ENCODE measurements at places on chromosomes 3 and 15.

DNA sequence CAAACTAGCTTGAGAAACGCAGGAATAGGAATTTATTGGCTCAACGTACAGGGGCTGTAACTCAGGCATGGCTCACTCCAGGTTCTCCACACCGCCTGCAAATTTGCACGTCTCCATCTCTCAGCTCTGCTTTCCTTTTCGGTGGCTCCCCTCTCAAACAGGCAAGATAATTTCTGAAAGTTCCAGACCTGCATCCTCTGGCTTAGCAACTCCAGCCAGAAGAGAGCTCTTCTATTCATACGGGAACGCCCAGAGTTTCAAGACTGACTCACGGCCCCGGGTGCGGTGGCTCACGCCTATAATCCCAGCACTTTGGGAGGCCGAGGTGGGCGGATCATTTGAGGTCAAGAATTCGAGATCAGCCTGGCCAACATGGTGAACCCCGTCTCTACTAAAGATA lies 139.7 kb upstream of the BNIP2 start:
- no peak for DNase-seq

GRCh38 chr3:53102601-53103147 lies 27.6 kb downstream of the RFT1 start:
- no peak for DNase-seq

- no peak for DNase-seq
Observed at GRCh38 chr3:65091565-65091964, 403.8 kb upstream of the ADAMTS9 start.

GRCh38 chr15:74213858-74214284 lies 11.3 kb upstream of the STRA6 start:
- no peak for DNase-seq

GRCh38 chr15:76061700-76062099 lies 1.9 kb downstream of the TMEM266 start:
- no peak for DNase-seq

- no peak for DNase-seq
Observed at GRCh38 chr3:160279657-160280056, 54.4 kb downstream of the C3orf80 start.

DNA sequence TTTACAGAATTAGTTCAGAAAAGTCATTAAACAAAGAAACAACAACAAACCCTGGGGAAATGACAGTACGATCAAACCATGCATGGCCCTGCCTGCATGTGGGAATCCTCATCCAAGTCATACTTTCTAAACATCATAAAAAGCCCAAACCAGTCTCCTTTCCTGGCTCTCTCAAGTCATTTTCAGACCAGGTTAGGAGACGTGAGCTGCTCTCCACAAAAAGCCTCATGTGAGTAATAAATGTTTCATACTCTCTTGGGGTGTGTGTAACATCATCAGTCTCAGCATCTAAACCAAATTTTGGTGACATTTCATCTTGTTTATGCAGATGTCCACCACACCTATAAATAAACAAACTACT lies 18.9 kb downstream of the GREM1 start:
- DNase-seq = no peak

GRCh38 chr15:84816694-84817465 lies at the start of gene ALPK3:
Gene ALPK3, plus strand, starts transcription at chr15:84817356. Its CDS starts 97 bp downstream, at chr15:84817453.
- no peak for DNase-seq

- DNase-seq = no peak
Observed at GRCh38 chr3:50170689-50171088, 15.6 kb downstream of the SEMA3F start.

DNA sequence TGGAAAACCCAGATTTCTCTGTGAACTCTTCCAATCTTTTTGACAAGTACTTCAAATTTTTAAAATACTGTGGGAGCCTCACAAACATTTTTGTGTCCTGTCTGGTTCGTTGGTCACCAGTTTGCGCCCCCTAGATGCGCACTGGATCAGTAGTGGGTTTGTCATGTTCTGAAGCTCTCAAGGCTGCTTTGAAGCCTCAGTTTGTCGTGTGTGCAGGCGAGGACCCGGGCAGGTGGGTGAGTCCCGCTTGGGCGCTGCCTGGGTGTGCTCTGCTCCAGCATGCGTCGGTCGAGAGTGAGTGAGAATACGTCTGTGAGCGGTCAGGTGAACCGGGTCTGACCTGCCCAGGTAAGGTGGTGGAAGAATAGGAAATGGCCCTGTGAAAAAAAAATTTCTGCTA lies 17.3 kb upstream of the AEN start:
- no peak for DNase-seq

DNA sequence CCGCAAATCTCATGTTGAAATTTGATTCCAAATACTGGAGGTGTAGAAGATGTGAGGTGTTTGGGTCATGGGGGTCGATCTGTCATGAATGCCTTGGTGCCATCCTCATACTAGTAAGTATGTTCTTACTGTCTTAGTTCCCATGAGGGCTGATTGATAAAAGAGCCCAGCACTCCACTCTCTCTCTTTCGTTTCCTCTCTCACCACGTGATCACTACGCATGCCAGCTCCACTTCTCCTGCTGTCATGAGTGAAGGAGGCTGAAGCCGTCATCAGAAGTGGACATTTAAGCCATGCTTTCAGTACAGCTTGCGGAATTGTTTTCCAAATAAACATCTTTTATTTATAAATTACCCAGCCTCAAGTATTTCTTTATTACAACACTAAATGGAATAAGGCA lies 6.1 kb downstream of the OR5H15 start:
- no peak for DNase-seq

- DNase-seq = peak; percentile 20
Observed at GRCh38 chr15:39624806-39625205, 43.9 kb downstream of the THBS1 start.

DNA sequence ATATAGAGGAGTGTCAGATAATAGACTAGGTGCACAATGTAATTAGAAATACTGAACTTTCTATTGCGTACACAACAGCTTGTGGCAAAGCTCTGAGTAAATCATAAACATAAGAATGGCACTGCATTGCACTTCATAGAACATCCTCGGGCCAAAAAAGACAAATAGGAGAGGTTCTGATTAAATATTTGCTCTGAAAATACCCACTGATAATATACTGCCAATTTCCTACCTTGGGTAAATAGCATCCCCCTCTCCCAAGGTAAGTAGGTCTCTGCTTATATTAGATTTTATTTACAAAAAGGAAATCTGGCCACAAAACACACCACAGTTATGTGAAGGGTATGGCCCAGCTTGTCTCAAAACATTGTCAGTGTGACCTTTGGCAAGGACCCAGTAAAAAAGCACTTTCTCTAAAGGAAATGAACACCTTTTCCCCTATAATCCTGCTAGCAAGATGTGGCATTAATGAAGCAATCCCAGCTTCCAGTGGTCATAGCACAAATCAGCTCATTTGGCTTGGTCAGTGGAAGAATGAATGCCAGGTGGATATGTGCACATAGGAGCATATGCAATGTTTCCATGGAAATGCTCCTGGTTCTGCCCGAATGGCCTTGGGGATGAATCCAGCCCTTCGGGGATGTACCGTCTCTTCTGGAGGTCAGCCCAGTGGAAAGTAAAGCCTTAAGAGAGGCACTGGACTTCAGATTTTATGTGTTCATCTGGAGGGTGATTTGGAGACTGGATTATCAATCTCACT lies 315.9 kb downstream of the LSAMP start:
- DNase-seq = no peak

GRCh38 chr3:143207338-143207961 lies 87.9 kb downstream of the CHST2 start:
- DNase-seq = peak; percentile 25

GRCh38 chr15:92462424-92463125 lies 68.9 kb downstream of the ST8SIA2 start:
- no peak for DNase-seq

GRCh38 chr3:20197775-20198174 lies 11.8 kb upstream of the SGO1 start:
- DNase-seq = no peak

GRCh38 chr3:2354702-2355101 lies 256.0 kb downstream of the CNTN4 start:
- no peak for DNase-seq

DNA sequence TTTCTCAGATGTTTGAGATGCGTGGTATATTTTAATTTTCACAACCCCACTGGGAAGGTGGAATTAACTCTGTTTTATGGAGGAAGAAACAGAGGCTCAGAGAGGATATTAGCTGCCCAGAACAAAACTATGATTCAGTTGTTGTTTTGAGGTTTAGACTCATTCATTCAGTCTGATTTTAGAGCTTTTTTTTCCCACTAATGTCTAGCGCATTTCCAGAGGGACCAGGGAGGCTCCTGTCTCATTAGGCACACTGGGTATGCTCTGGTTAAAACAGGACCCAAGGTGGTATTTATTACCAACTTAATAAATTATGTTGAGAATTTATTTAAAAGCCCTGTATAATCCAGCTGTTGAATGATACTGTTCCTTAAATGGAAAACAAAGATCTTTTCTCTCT lies 272.0 kb upstream of the RGMA start:
- DNase-seq = no peak

DNA sequence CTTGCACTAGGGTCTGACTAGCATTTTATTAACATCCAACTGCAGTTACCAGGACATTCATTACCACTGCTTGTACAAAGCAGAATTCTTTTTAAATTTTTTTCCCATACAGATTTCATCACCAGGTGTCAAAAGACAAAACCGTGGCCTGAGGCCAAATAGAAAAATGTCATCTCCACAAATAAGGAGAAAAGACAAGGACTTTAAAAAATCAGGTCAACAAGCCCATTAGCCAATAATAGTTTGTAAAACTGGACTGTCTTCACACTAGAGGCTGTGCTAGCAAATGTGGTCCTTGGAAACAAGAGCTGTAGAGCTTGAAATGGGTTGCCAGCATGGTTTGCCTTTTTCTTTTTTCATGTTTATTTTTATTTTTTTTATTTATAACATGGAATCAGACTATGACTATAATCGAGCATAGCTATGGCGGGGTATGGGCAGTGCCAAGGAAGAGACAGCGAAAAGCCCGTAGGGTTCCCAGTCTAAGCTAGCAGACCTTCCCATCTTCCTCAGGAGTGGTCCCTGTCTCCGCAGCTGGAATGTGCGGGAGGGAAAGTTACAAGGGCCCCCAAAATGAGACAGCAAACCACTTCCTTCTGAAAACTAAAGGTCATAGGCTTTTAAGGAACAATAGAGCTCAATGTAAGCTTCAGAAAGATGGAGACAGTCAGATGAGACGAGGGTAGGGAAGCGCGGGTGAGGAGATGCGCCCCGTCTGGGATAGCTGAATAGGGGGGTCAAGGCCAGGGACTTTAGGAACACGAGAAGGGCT lies 1.5 kb downstream of the PTPN9 start:
- DNase-seq = no peak

DNA sequence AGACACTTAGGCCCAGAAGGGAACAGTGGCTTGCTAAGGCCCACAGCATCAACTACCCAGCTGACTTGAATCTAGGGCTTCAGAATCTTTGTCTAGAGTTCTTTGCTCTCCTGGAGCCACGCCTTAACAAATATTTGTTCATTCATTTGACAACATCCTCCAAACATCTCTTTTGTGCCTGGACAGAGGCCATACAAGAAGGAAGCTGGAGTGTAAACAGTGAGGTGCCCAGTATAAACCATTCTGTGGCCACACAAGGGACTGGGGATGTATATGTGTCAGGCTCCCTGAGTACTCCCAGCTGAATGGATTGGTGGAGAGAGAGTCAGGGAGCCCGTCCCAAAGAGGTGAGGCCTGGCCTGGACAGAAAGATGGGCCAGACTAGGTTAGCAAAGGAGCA lies 3.4 kb downstream of the CIB2 start:
- no peak for DNase-seq

- no peak for DNase-seq
Observed at GRCh38 chr3:38651153-38651789, 1.8 kb upstream of the SCN5A start.

DNA sequence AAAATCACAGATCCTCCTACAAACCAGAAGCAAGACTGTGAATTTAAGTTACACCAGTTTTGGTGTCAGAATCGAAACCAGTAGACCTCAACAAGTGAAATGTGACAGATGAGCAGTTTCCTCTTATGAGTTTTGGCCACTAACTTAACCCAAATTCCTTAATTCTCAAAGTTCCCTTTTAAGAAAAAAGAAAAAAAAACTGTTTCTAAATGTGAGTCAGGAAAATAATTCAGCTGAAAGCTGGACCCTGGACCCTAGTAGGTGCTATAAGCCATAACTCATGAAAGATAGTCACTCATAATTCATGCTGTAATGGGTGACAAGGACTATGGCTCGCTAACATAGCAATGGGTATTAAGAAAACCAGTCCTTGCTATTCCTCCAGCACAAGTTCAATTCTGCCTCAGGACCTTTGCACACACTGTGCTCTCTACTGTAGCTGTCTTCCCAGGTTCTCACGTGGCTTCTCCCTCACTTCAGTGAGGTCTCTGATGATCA lies 9.0 kb upstream of the THRB start:
- DNase-seq = no peak

DNA sequence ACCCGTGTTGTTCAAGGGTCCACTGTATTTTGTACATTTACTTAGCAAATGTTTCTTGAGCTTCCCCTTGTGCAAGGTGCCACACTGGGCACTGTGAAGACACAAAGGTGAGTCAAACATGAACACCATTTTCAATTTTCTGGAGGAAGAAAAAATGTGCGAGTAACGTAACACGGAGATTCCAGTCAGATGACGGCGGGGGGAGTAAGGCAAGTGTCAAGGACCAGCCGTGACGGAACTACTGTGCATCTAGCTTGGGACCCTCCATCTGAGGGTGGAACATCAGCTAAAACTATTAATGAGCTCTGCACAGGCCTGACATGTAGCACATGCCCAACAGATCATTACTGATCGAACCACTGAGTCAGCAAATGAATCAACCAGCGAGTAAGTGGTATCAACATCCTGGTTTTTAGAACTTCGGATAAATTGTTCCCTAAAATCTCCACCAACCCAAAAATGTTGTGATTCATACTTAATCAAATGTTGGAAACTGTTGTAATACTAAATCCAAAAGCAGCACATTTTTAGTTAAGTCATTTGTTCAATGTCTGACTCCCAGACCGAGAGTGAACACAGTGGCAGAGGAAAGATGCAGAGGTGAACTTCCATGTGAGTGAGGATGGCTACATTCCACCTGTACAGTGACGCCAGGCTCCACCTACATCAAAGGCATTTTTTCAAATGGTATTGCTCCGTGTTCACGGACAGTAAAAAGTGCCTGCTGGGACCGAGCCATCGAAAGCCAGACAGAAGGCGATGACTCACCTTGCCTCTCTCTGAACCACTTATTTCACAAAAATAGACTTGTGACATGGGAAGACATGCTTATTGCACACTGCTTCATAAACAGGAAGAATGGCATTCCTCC lies 172.2 kb downstream of the ATP10A start:
- no peak for DNase-seq

GRCh38 chr3:141308588-141309218 lies 59.6 kb upstream of the ZBTB38 start:
- DNase-seq = no peak

DNA sequence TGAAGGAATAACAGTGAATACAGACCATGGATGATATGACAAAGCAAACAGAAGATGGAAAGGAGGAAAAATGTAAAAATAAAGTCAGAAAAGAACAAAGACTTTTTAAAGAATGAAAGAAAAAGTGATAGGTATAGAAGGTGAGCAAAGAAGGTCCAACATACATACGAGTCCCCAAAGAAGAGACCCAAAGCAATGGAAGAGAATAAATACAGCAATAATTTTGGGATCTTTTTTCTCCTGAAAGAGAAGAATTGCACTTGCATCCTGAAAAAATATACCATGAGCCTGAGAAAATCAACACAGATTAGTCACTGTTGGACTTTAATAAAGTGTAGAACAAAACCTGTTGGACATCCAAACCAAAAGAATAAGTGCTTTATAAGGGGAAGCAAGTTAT lies 85.3 kb upstream of the SLC6A1 start:
- no peak for DNase-seq

GRCh38 chr3:23239211-23240068 lies 36.3 kb downstream of the UBE2E2 start:
- no peak for DNase-seq

Measured in brain pericyte (primary cell).